ENCODE measurements at places on chromosomes 4 and X.

DNA sequence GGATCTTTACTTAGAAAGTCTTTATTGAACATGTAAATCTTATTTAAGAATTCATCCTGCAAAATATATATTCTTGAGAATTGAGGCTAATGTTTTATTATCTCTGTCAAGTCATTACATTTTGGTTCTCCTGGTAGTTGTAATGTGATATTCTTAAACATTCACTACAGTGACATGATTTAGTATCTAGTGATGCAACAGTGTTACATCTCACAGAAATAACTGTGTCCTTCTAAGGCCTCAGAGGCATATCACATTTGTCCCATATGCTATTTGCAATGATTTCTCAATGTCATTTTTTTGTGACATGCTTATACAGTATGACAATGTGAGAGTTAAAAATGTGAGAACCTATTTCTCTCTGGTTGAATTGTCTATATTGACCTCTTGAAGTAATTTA, 34.1 kb downstream of the PRRG1 start:
- no peak for DNase-seq

- DNase-seq = no peak
Measured at GRCh38 chr4:112517067-112517634, 1.2 kb upstream of the NEUROG2 start.

- DNase-seq = no peak
Measured at GRCh38 chrX:43238461-43238945, 417.6 kb upstream of the MAOA start.

- no peak for DNase-seq
Measured at GRCh38 chrX:149829751-149830191, 48.0 kb downstream of the MAGEA9 start.

DNA sequence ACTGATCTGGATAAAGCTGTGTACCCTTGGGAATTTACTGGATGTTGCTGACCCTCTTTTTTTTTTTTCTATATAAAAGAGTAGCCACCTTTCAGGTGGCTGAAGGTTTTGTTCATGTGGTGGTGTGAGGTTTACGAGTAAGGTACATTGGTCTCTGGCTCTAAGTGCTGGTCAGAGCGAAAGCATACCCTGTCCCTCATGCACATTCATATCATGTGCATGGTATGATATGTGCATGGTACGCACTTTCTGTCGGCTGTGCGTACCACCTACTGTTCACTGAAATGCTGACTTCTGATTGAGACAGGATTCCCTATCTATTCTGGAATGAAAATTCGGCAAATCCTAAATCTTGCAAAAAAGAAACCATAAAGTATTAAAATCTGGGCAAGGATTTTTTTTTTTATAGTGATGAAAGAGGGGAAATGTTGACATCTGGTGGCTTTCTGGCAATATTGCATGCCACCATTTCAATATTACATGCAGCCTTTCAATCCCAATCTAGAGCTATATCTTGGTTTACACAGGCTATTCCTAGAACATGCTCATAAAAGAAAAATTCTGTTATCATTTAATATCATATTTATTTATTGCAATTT, 32.8 kb downstream of the FAM149A start:
- DNase-seq = peak; percentile 21

DNA sequence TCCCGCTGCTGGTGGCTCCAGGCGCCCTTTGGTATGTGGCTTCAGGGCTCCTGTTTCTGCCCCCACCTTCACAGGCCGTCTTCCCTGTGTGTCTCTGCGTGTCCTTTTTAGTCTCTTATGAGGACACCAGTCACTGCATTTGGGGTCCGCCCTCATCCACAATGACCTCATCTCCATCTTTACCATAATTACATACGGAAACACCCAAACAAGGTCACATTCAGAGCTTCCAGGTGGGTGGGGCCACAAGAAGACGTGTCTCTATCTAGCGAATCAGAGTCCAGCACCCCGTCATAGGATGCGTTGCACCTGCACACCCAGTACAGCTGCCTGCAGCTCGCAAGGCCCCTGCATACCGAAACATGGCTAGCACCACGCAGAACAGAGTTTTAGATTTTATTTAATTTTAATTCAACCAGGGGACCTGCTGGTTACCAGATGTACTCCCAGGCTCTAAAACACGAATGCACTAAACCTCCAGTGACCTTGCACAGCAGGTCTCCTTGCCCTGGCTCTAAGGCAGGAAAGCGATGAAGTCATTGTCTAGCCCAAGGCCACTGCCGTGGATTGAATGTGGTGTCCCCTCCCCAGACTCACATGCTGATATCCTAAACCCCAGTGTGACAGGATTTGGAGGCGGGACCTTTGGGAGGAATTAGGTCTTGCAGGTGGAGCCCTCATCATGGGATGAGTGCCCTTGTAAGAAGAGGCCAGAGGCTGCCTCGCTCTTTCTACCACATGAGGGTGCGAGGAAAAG, 30.3 kb downstream of the ABLIM2 start:
- peak; percentile 54 for DNase-seq

Data from SW480 (cell line).